ENCODE measurements at places on chromosomes 11 and 22.

DNA sequence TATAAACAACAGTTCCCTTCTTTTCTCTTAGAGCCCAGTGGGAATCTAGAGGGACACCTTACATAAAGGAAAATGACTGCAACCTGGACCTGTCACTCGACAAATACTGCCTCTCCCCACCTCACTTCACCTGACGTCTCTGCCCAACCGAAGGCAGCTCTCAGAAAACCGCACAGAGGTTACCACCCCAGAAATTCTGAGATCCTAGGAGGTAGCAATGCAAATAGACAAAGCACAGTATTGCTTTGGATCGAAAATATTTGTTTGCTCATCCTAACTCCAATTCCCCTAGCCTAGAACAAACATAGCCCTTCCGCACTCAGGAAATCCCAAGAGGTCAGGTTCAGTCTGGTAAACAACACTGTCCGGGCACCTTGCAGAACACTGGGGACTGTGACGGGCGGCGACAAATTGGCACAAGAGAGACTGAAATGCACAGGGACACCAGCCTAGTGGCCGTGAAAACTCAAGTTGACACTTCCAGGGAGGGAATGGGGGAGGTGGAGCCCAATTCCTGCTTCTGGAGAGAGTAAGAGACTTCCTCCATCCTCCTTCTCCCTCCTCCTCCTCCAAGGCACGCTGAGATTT lies 420 bp upstream of the TRIM44 start:
- no peak for DNase-seq

DNA sequence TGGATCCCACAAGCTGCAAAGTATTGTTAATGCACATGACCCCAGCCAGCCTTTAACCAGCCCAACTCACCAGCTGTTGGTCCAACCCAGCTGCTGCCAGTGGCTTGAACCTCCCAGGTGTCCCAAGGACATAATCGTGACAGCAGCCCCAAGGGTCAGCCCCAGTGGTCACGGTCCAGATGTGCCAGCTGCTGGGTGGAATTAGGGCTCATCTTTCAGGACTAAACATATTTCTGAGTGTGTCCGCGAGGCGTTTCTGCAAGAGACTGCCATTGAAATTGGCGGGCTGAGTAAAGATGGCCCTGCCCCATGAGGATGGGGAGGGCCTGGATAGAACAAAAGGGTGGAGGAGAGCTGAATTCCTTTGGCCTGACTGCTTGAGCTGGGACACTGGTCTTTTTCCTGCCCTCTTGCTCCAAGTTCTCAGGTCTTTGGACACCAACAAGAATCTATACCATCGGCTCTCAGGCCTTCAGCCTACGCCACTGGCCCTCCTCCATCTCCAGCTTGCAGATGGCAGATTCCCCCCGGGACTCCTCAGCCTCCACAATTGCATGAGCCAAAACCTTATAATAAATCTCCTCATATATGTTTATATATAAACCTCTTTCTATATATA lies 240.2 kb downstream of the MN1 start:
- DNase-seq: no peak

DNA sequence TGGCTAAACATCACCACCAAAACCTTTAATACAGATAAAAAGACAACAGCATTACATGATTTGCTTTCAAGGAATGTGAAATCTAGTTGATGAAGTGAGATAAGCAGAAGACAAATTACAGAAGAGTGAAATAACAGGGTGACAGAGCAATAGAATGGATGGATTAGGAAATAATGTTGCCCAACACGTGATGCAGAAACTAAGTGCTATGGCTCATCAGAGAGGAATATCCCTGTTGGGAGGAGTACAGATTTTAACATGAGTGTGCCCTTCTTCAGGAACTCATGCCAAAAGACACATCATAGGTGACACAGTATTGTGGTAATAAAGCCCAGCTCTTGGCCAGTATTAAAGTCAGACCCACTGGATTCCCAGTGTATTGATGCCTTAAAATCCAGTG lies 176.6 kb upstream of the RAG2 start:
- no peak for DNase-seq

DNA sequence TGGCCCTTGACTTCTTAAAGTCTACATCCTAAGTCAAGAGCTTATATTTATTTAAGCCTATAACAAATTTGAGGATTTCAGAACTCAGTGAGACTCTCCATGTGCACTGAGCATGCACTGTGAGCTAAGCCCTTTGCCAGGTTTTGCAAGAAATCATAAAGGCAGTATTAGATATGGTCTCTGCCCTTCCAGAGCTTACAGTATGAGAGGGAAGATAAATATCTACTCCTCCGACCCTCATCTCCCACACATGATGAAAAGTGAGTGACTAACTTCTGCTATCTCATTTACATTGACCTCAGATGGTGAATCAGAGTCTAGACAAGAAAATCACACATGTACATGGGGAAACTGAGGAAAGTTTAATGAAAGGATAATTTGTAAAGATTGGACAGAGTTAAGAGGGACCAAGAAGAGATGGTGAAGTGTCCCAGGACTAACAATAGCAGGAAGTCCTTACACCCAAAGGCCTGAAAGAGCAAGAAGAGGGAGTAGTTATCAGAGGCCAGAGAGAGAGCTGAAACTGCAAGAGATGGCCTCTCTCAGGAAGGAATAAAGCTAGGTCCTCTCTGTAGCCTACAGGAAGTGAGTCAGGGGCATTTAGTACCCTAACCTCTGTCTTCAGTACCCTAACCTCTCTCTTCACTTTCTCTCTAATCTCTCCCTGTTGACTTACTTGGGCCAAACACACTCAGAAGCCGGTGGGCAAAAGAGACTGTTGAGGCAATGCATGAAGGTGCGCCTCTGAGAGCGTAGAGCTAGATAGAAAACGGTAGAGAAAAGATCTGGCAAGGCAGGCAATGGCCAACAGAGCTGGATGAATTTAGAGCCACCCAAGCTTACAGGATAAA lies 23.0 kb upstream of the BLID start:
- no peak for DNase-seq

Measured in D721Med (cell line).